ENCODE measurements at places on chromosomes 7 and 10.

DNA sequence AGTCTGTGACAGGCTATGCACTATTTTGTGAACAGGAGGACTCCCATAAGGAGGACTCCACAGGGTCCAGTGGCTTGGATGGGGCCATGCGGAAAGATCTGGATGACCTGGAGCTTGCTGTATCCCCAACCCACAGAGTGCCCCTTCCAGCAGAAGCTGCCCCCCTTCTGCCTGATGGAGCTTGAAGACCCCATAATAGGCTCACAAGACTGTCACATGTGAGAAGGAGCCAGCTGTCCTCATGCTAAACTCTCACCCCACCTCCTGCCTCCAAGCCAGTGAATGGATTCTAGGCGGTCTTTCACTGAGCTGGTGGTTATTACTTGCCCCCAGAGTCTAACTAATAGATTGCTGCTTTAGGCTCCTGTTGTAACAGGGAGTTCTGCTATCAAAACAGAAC is 79.1 kb downstream of the XRCC2 start:
- no peak for DNase-seq

DNA sequence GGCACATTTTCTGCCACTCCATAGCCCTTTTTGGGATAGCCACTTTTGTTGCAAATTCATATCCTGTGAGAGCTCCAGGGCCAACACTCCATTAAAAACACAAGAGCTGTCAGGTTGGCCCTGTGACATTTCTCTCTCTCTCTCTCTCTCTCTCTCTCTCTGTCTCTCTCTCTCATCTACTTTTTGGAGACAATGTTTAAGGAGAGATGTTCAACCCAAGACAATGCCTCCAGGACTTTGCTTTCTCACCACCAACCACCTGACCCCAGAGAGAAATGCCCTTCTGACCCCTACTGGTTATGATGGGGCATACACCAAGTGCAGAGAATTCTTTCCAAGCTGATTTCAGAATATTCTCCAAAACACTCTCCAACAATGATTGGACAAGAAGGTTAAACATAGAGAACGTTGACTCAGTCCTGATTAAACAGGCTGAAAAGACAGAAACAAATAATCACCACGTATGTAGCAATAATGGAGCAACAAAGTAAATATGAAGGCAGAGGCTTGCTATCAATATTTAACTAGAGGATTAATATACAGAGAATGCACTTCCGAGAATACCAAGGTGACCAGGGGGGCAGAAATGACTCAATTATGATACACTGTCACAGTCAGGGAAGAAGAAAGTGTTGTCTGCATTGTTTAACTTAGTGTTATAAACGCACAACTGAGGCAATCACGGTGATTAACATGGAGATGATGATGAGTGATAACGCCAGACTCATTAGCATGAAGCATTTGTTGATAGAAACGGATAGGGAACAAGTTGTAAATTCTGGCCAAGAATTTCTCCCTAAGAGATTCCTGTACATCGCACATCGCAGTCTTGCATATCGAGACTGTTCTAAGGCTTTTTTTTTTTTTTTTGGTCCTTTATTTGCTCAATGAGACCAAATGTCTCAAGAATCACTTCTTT is 178.5 kb downstream of the NRP1 start:
- peak; percentile 91 for DNase-seq

DNA sequence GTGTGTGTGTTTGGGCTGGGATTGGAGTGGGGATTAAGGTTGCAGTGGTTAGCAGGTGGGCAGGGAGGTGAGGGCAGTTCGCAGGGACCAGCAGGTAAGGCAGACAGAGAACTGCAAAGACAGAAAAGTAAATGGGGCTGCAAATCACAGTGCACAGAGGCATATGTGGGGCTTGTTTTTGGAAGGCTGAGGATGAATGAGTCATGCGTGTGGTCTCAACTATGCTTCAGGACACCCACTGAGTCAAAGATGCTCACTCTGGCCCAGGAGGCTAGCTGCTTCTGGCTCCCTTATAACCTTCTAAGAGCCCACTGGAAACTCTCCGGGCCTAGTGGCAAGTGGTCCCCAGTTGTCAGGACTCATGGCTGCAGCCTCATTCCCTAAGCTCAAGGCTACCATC is 118.2 kb downstream of the ZNF248 start:
- no peak for DNase-seq

GRCh38 chr10:4663162-4663992 is 162.6 kb upstream of the AKR1E2 start:
- peak; percentile 100 for DNase-seq

GRCh38 chr10:96789571-96790108 is 42.5 kb upstream of the LCOR start:
- DNase-seq = no peak

- peak; percentile 5 for DNase-seq
Measured at GRCh38 chr10:61701055-61701705, 38.5 kb downstream of the CABCOCO1 start.

All from iris pigment epithelial cell (primary cell).